WERI-Rb-1 (cell line): ENCODE measurements at places on chromosomes 4 and X.

GRCh38 chr4:79217025-79217424 is 108.8 kb downstream of the NAA11 start:
- DNase-seq = no peak

DNA sequence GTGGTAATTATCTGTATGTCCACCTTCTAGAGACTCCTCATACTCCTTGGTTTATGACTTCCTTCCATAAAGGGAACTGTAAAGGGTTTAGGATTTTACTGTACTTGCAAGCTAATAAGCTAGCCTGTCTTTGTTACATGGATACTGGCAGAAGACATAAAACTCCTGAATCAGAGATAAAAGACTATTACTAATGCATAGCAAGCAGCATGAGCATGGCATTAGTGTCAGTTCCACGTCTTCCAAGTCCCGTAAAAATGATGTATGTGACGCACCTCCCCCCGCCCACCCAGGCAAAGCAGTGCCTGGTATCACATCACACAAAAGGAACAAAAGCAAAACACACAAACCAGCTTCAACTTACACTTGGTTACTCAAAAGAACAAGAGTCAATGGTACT is 71.0 kb downstream of the SLC10A6 start:
- no peak for DNase-seq

GRCh38 chr4:53455766-53456165 is 78.3 kb downstream of the FIP1L1 start:
- DNase-seq = no peak

DNA sequence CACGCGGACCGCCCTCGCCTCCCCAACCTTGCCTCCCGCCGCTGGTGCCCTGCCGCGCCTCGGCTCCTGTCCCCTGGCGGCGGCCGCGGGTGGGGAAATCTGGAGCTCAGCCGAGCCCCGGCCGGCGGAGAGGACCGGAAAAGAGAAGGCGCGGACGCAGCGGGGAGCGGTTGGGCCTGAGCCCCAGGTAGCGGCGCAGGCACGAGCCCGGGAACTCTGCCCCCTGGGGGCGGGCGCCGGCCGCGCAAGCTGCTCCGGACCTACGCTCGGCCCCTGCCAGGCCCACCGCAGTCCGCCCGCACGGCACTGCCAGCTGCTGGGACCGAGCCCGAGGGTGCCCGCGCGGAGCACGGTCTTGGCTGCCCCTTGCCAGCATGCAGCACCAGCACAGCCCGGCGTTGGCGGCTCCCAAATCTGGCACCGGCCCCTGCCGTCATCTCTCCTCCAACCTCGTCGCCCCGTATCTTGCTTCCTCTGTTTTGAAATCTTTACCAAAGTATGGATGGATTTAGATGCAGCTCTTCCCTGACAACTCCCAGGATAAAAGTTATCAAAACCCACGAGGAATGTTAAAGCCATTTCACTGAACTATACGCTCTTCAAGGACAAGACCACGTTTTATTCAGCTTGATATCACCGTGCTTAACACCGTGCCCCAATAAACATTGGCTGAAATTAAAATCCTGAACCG is at the start of gene PRSS12:
PRSS12 (minus strand) TSS at position 161 of the 691 bp plus-strand sequence. CDS start 283 bp downstream, outside the sequence.
- peak; percentile 96 for DNase-seq

- DNase-seq = no peak
These were observed 588.3 kb downstream of the SPRY1 start for GRCh38 chr4:123984886-123985285.
